ENCODE measurements at places on chromosomes 7 and 10.

GRCh38 chr10:3873728-3874461 is 88.9 kb upstream of the KLF6 start:
- DNase-seq: peak; percentile 88

GRCh38 chr7:108808549-108809266 is 239.0 kb downstream of the DNAJB9 start:
- DNase-seq: no peak

- DNase-seq: no peak
Observed at GRCh38 chr7:129115676-129116075, 28.8 kb upstream of the TSPAN33 start.

DNA sequence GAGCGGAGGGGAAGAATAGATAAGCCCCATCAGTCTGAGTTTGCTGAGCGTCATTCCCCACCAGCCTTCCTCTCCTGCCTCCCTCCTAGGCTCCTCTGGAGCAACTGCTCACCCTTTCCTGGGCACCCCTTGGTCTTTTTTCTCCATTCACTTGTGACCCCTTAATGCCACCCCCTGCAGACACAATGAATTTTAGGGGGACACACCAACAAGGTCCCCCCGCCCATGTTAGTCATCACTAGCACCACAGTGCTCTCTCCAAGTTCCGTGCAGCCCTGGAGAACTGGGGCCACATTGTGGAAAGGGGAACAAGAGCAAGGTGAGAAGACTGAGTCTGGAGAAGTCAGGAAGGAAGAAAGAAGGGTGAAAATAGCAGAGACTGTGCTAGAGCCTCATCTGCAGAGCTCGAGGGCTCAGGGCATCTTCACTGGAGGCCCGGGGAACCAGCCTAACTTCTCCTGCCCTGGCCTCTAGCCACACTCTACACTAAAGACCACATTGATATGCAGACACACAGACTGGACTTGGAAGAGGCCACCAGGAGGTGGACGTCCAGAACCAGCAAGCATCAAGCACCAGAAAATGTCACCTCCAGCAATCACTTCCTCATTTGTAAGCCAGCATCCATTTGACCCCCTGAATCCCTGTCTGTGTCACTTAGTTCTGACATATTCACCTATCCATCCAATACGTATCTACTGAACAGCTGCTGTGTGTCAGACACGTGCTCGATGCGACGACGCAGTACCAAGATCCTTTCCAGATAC is 17.5 kb downstream of the RGR start:
- no peak for DNase-seq

DNA sequence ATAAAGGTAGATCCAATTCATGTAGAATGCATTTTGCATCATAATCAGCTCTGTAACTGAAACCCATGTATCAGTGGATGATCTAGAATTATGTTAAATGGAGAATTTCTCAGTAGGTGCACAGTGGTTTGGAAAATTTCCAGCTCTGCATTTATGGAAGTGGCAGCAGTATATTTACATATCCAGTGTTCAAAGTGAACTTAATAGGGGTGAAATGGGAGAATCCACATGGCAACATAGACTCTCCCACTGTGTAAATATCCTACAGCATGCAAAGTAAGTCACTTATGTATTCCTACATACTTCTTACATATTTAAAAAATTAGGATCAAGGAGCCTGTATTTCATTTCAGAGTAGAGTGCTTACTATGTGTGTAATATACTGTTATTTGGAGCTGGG is 35.3 kb downstream of the CDC14C start:
- DNase-seq: no peak

GRCh38 chr10:28514648-28515047 is 18.3 kb upstream of the WAC start:
- no peak for DNase-seq

DNA sequence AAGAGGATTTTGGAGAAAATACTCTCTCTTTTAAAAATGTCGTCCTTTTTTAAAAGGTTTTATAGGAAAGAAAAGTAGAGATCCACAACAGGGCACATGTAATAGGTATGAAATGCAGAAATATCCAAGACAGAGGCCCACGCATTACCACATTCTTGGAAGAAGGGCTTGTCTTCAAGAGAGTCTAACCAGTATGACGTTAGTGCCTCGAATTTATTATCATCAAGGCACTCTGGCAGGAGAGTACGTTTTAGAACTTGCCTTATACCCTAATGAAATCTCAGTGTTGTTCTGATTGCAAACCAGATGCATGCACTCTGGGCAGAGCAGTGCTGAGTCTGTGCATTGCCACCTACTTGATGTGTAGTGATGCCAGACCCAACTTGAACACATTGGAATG is 342.6 kb upstream of the NFE2L3 start:
- DNase-seq: no peak

DNA sequence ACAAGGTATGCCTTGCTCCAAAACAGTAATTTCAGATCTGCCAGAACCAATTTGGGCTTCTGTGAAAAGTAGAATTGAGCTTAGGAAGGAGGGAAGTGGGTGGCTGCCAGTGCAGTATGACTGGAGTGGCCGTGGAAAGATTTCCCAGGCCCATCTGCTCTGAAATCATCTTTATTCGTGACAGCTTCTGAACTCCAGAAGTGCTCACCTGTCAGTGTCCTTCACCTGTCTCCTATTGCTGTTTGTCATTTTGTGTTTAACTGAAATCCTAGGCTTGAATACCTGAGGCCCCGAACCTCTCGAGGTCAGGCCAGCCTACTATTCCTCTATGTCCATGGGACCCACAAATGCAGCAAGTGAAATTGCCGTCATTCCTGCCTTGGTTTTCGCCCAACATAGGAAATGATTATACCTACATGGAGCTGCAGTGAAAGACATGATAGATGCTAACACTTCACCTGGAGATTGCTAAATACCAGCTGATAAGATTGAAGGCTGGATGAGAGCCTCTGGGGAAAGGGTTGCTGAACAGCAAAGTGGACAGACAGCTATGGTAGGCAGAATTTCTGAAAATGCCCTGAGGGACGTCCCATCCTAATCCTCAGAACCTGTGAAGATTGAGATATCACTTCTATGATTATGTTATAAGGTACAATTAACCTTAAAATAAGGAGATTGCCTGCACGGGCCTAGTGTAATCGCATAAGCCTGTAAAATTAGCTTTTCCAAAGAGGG is 82.1 kb downstream of the C1GALT1 start:
- DNase-seq: no peak

- no peak for DNase-seq
Observed at GRCh38 chr7:75572396-75572795, 80.3 kb downstream of the SPDYE5 start.

DNA sequence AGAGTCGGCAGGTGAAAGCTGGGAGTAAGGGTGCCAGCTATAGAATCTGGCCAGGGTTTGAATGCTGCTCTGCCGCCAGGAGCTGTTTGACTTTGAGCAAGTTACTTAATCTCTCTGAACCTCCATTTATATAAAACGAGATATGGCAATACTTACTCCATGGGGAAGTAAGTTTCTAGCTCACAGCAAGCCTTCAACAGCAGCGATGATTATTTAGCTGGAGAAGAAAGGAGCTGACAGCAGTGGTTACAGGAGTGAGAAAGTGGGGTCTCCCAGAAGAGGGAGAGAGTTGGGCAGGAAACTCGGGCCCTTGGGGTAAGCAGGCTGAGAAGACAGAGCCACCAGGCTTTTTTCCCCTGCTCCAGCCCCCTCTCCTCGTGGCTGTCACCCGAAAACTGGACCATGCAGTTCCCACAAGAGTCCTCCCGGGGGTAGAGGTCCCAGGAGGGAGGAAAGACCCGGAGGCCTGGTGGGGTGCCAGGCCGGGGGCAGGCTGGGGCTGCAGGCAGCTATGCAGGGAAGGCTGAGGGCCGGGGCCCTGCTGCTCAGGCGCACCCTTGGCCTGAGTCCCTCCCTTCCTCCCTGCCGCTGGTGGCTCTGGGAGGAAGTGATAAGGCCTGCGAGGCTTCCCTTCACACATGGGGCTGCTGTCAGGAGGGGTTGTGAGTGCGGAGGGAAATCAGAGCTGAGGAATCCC is 3.5 kb downstream of the NOS3 start:
- DNase-seq: no peak

Data from fibroblast of the conjunctiva (primary cell).